HT1080 (cell line): ENCODE measurements at places on chromosomes 3 and 15. TPM values are rescaled to one million over a fixed set of nuclear protein-coding genes. Genes with fewer than 3 reads are reported as not detected.

DNA sequence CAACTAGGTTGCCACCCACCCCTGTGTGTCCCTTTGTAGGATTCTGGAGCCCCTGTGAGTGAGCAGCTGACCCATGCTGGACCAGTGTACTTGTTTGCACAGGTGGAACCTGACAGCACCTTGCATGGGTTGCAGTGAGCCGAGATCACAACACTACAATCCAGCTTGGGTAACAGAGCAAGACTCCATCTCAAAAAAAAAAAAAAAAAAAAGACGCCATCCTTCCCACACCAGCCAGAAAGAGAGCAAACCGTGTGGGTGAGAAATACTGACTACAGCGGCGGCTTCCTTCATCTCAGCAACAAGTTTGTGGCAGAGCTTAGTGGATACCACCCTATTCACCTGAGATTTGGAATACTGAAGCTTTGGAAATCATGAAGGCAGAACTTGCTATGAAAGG, 746 bp upstream of the CD80 start:
- DNase-seq: no peak

DNA sequence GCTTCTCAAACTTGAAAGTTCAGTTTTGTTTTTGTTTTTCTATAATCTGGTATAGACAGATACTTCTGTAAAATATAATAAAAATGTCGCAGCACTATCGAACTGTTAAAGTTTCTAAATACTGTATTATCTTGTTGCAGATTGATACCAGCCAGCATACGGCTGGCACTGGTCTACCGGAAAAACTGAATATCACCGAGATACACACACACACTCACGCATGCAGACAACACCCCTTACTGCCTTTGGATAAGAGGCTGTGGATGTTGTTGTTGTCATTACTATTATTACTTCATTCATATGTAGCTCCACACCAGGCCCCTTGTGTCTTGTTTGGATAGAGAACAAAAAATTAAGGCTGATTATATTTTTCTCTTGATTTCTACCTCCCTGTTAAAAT, 32.4 kb downstream of the MAP6D1 start:
- DNase-seq: no peak

DNA sequence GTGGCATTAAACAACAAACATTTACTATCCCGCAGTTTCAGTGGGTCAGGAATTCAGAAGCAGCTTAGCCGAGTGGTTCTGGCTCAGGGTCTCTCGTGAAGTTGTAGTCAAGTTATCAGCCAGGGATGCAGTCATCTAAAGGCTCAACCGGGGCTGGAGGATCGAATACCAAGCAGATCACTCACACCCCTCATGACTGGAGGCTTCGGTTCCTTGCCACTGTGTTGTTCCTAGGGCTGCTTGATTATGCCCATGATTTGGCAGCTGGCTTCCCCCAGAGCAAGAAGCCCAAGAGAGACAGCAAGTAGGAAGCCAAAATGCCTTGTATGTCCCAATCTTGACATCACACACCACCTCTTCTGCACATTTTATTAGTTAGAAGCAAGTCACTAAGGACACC, 33.9 kb upstream of the CDCP1 start:
- peak; percentile 45 for DNase-seq

DNA sequence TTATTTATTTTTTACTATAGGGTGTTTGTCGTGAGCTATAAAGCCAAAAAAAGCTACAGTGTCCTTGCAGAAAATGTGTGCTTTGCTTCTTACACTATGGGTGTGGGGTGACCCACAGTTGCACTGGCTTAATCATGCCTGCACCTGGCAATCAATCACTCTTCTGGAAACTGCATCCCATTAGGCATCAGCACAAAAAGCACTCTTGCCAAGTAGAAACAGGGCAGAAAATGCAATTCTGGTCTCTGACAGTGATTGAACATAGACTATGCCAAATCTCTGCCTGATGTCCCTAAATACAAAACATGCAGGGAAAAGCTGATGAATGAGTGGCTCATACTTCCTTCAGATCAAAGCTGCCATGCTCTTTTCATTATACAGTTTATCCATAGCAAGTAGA, 30.4 kb upstream of the PLAAT1 start:
- DNase-seq: no peak

DNA sequence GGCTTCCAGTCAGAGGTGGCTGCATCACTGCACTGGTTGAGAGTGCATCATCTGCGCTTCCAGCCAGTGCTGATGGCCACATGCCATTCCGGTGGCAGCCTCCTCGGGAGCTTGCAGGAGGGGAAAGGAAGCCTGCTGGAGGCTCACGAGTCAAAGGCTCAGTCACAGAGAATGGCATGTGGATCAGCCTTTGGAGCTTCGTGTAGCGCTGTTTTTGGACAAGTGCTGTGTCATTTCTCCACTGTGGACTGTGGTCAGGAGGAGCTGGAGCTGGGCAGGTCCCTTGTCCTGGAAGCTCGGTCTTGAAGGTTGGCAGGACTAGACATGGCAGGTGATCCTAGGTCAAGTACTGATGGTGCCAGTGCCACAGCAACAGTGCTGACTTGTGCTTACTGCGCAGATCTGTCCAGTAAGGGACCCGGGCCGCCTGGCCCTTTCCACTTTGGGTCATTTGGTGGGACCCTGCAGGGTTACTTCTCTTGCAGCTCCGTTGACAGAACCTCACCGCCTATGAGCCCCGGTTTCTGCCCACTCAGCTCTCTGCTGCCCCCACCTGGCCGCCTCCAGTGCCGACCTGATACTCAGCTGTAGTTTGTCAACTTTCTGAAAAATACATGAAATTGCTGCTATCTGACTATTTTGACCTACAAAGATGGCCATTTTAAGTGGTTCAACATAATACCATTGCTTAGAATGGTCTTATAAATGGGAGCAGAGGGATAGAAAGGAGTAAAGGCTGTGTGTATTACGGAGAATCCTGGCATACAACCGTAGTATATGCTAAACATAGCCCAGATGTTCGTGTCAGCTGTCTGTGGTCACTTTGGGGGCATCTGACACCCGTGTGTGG, 27.6 kb upstream of the TRPM1 start:
- peak; percentile 43 for DNase-seq

DNA sequence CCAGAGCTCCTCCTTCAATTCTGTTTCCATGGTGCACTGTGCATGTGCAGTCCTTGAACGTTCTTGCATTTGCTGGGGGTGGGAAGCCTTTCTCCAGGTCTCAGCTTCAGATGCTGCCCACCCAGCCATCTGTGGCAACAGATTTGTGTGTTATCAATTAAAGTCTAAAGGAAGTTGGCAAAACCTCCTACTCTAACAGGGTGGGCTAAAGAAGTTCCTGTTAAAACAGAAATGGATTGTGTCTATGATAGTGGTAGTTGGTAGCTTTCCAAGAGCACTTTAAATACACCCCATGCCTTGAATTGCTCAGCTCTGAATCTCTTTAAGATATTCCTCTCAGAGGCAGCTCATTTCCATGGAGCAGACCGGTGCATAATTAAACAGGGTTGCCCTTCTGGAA, 488.0 kb upstream of the SUCLG2 start:
- no peak for DNase-seq

STRIT1 gene
- not detected in 2 replicates for total RNA-seq

GRCh38 chr3:186209810-186210752, 101.2 kb upstream of the ETV5 start:
- DNase-seq: peak; percentile 89
